CD8-positive, alpha-beta memory T cell (primary cell): ENCODE measurements at places on chromosomes 1 and 21.

DNA sequence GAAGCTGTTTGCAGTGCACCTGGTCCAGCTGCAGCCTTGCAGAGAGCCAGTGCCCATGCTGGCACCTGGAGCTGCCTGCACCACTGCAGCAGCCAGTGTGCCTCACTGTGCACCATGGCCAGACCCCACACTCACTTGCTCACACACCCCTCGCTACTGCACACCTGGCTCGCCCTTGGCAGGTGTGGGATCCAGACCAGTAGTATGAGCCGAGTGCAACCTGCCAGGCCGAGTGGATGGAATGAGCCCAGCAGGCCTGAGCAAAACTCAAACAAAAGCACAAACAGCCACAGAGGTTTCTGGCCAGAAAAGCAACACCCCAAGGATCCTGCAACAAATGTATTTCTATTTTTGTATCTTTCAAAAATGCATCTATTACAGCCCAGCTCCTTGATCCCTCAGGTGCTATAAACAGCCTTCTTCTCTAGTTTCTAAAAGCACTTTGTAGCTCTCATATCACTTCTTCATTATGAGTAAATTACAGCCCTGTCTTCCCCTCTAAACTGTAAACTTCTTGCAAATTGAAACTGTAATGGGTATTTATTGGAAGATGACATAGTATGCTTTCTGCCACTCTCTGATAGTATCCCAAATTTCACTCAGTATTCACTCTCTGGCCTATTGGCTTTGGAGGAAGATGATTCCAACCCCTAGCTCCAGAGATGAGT lies 72.2 kb upstream of the LPGAT1 start:
- DNase-seq: no peak

- DNase-seq: no peak
These were observed 104.3 kb upstream of the CD34 start for GRCh38 chr1:208015255-208015654.

- no peak for DNase-seq
These were observed 11.4 kb upstream of the MTARC1 start for GRCh38 chr1:220775240-220775853.

DNA sequence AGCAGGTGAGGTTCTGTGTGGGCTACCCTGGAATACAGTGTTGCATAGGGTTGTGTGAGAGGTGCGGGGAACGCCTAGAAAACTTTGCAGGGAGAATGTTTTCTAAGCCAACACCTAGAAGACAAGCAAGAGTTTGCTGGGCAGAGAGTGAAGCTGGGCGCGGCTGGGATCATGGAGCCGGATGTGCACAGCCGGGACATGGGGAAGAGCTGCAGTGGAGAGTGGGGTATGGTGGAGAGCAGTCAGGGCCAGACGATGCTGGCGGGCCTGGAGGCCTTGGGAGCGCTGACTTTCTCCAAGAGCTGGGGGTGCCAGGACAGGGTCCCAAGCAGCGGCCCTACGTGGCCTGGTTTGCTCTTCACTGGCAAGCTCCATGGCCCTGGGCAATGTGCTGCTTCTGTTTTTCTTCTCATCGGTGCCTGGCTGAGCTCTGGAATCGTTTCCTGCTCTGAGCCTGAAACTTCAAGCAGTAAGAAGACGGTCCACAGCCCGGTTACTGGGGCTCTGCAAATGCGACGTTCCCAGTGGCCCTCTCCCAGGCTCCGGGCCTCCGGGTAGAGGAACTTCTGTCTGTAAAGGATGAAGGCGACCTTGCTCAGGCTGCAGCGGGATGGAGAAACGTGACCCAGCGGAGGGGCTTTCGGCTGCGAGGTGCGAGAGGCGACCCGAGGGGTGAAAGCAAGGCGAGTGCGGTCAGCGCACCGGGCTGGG lies 51.9 kb upstream of the CD34 start:
- DNase-seq: no peak

DNA sequence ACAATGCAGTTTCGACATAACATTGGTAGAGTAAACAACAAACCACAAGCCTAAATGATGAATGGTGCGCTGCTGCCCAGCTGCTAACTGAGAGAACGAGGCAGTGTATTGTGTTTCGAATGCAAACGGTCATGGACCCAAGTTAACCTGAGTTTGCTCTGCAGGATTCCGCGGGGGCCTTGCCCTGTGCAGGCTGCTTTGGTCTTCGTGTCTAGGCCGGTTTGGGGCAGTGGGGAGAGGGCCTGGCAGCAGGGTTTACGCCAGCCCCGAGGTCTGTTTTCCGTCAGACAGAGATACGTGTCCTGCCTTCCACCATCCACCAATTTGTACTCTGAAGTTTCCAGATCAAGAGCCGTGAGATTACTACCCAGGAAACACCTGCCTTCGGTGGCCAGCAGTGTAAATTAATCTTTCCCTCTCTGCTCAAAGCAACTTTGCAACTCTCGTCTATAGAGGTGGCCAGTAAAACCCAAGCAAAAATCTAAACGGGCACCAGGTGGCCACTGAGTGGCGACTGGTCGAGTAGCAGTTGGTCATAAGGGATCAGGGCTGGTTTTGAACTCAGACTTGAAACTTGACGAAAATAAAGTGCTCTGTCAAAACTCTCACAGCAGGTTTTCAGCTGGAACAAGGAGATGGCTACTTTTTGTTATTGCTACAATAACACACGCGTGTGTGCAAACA lies 6.3 kb upstream of the PRDM15 start:
- no peak for DNase-seq

GRCh38 chr1:229819091-229819490 lies 193.0 kb downstream of the URB2 start:
- DNase-seq: no peak

DNA sequence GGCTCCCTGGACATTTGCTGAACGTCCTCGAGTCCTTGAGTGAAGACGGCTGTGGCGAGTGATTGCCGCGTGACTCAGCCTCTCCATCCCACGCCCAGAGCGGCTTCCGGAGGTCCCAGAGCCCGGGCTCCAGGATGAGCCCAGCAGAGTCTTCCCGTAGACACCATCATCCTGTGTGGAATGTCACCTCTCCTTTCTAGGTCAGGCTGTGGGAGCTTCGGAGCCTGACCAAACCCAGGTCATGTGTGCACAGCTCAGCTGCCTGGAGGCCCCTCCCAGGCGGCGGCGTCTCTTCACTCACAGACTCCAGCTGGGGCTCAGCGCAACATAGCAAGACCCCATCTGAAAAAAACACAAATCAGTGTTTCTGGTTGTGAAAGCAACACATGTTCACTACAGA lies 38.2 kb downstream of the PRKCZ start:
- no peak for DNase-seq

GRCh38 chr21:18443701-18444100 lies 40.1 kb upstream of the TMPRSS15 start:
- DNase-seq: no peak

GRCh38 chr1:226863446-226863845 lies 7.0 kb upstream of the PSEN2 start:
- no peak for DNase-seq

DNA sequence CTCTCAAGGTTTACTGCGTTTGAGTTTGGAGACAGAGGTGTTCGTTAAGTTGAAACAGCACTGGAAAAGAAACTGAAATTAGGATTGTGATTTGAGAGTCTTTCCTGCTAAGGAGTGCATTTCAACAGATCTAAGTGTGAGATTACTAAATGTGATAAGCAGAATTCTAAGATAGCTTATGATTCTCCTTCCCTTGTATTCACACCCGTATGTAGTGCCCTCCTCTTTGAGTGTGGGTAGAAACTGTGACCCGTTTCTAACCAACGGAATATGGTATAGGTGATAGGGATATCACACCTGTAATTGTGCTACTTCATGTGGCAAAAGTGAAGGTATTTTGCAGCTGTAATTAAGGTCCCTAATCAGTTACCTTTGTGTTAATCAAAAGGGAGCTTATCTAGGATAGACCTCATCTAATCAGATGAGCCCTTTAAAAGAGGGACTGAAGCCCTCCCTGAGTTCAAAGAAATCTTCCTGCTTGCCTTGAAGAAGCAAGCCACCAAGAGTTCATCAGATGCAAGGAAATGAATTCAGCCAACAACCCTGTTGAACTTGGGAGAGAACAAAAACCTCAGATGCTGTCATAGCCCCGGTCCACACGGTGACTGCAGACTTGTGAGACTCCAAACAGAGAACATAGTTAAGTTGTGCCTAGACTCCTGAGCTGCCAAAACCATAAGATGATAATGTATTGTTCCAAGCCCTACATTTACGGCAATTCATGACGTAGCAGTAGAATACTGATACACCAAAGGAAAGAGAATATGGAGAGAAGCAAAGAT lies 12.6 kb upstream of the IL12RB2 start:
- peak; percentile 26 for DNase-seq

GRCh38 chr1:232576537-232576936 lies 53.4 kb downstream of the SIPA1L2 start:
- DNase-seq: no peak

DNA sequence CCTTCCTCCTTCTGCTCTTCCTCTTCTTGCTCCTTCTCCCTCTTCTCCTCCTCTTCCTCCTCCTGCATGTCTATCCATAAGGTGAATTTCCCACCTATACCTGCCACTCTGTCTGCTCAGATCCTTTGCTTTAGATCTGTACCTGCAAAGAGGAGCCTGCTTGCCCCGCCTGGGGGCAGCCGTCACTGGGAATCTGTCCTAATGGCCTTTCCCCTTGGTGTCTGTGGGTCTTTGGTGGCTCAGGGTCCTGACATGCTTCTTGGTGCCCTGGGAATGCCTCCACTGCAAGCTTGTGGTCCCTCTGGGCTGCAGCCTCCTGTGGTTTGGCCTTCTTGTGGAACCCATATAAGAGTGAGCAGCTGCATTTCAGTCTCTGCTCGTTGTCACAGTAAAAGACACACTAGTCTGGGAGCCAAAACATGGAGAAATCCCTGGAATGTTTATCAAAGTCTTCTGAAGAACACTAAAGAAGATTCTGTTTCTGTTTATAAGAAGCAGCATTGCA lies 79.5 kb upstream of the CSF3R start:
- no peak for DNase-seq

- no peak for DNase-seq
These were observed 375.3 kb downstream of the USH2A start for GRCh38 chr1:216047811-216048572.

GRCh38 chr1:22369294-22370189 lies 82.1 kb upstream of the ZBTB40 start:
- DNase-seq: no peak

GRCh38 chr1:79648126-79648525 lies 641.6 kb upstream of the ADGRL4 start:
- DNase-seq: no peak

DNA sequence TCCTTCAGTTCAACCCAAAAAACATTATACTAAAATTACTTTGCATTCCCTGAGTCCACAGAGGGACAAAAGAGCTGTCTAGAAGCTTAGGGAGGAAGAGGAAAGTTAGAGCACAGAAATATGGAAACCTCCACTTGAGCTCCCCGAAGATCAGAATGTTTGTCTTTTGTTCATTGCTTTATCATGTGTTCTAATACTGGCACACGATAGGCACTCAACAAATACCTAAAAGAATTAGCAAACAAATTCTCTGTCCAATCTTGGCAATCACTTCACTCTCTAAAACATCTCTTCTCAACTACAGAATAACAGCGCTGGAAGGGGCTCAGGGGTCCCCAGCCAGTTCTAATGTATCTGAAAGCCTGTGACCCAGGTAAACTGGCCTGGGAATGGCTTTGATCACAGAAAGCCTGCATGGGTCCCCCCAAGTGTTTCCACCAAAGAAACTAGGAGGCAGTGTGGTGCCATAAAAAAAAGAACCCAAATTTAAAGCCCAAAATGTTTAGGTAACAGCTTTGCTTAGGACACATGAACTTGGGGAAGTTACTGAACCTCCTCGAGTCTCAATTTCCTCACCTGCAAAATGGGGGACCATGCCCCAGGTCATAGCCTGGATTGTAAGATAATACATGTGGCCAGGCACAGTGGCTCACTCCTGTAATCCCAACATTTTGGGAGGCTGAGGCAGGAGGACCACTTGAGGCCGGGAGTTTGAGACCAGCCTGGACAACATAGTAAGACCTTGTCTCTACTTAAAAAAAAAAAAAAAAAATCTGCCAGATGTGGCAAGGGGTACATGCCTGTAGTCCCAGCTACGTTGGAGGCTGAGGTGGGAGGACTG lies 45.8 kb downstream of the SSBP3 start:
- no peak for DNase-seq

- DNase-seq: no peak
These were observed at the start of gene GSTM1 for GRCh38 chr1:109687641-109688499. Gene GSTM1, plus strand, starts transcription at chr1:109687817. Its CDS starts 57 bp downstream, at chr1:109687874.

- no peak for DNase-seq
These were observed 347.5 kb upstream of the DPYD start for GRCh38 chr1:98268316-98268715.

DNA sequence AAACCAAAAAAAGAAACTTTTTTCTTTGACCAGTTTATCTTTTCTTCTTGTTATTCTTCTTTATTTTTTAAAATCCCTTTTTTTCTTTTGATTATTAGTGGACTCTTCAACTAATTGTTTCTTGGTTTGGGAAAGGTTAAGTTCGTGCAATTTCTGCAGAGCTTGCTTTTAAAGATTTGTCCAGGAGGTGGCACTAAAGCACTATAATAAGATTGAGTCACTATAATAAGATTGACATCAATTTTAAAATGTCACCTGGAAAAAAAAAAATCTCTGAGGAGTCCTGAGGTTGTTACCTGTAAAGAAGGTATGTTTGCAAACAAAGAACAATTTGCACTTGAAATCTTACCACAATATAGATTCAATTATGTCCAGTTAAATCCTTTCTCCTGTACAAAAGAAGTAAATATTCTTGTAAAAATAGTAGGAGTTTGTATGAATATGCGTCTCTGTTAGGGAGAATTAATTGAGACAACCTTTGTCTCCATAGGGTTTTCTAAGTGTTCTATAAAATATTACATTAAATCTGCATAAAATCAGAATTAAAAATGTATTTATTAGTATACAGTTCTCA lies 166.7 kb downstream of the ADGRL4 start:
- no peak for DNase-seq

DNA sequence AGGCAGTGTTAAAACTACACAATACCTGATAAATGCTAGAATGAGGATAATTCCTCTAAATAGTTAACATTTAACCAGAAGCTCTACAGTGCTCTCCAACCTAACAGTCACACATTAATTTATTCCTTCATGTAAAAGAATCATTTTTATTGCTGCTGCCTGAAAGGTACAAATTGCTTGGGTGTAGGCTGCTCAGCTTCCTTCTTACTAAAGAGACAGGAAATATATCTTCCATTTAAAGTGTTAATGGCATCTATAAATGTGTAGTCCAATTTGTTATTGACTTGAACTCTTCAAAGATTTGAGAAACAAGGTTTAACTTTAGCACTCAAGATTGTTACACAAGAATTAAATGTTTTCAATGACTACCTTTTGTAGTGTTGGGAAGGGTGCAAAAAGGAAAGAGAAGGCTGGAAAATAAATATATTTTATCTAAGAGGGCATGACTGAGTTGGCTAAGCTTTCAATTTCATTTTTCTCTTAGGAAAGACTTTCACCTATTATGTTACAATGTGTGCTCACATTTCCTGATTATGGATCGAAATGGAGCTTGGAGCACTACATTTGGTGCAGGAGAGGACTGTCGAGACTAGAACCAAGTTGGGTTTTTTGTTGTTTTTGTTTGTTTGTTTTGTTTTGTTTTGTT lies 105.5 kb upstream of the CACYBP start:
- DNase-seq: no peak
